Stimulated activated CD4-positive, alpha-beta T cell treated with anti-CD3 and anti-CD28 coated beads, Interleukin-15, amount 100 ng/mL, for 48 hours (primary cell): ENCODE measurements at places on chromosomes 6 and 20.

DNA sequence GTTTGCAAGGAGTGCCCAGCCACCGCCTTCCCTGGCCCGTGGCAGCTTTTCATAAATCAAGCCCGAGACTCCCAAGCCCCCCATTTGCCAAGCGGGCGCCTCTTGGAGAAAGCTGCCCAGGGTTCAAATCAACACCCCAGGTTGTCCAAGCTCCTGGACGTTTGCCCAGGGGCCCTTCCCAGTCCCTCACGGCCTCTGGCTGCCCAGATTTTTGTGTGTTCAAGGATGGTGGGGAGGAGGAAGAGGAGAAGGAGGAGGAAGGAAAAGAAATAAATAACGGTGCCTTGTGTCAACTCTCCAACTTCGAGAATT is 20.6 kb upstream of the NFATC2 start:
- no peak for DNase-seq

GRCh38 chr6:30686009-30686907 is at the start of gene PPP1R18:
TSS of gene PPP1R18 (minus strand) at chr6:30686645. CDS start at chr6:30686018, 627 bp downstream.
- DNase-seq, result peak; percentile 83

DNA sequence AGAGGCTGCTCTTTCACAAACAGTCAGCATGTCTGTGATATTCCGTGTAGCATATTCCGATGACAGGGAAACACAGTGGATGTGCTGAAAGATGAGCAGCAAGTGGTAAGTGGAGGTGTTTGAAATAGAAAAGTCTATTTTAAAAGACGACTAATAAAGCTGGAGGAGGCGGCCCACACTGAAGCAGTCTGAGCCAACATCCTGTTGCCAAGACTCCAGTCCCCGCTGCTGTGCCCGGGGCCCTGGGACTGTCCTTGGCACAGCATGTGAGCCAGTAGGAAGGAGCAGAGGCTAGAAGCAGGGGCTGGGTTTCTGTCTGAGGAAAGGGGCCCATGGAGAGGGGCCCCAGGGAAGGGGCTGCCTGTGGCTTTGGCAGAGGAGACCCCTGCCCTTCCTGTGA is 351.5 kb upstream of the CHD6 start:
- no peak for DNase-seq

DNA sequence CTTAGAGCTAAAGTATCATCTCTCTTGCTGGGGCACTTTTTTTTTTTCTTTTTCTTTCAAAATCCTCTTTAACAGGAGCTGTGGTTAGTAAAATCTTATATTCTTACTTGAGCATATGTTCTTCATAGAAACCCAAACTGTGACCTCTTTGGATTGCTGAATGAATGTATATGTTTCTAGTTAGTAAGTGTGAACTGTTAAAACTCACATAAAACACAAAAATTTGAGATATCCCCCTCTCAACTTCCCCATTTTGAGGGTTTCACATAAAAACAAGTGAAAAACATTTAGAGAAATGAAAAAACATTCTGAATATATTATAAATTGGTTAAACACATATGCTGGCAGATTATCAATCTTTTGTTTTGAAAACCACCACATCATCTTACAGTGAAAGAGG is 78.1 kb downstream of the INSM1 start:
- DNase-seq, result no peak

DNA sequence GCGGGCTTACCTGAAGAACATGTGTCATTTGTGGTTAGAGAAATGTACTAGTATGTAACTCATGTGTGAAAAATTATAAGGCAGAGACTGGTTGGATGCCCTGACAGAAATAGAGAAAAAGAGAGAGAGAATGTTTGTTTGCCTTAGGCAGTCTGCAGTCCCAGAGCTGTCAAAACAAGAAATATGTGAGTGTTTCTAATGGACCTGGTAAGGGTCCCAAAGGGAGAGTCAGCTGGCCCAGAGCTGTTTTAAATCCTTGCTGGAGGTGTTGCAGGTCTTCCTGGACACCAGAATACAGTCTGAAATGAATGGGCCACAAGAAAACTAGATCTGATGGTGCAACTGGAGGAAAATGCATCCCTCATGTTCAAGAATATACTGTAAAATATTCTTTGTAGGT is 158.3 kb upstream of the OGFRL1 start:
- DNase-seq, result no peak

DNA sequence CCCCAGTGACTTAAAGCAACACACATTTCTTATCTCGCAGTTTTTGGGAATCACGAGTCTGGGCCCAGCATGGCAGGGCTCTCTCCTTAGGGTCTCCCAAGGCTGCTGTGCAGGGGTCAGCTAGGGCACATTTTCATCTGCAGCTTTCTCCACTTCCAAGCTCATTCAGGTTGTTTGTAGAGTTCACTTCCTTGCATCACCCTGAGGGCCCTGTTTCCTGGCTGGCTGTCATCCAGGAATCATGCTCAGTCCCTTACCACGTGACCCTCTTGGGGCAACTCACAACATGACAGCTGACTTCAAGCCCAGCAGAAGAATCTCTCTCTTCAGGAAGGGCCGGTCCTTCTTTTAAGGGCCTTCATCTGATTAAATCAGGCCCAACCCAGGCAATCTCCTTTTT is 21.3 kb downstream of the SNAP25 start:
- DNase-seq, result no peak

DNA sequence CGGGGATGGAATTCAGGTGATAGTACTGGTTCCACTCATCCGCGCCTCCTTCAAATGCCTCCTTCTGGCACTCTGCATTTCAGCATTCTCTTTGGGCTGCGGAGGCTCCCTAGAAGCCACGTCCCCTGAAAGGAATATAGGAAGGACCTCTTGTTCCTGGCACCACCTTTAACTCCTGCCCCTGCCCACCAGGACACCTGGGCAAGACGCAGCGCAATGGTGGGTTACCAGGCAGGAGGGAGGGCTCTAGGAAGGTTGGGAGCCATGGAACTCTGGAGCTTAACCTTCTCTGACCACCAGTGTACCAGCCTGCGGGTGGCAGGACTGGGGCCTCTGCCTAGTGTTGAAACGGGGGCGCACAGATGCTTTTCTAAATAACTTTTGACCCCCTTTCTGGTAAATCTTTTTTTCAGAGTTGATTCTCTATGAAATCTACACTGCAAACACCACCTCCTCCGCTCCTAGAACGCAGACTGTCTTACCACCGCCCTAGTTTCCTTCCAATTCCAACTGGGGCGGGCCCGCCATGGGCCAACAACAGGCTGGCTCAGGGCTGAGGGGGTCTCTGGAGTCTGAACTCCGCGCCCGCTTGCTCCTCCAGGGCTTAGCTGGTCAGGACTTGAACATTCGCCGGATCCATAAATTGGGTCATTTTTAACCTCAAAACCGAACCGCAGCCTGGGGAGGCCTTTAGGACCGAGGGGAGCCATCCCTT is 871 bp upstream of the SYNDIG1 start:
- DNase-seq, result no peak

- DNase-seq, result no peak
These were observed 79.4 kb downstream of the ROS1 start for GRCh38 chr6:117346142-117346930.

DNA sequence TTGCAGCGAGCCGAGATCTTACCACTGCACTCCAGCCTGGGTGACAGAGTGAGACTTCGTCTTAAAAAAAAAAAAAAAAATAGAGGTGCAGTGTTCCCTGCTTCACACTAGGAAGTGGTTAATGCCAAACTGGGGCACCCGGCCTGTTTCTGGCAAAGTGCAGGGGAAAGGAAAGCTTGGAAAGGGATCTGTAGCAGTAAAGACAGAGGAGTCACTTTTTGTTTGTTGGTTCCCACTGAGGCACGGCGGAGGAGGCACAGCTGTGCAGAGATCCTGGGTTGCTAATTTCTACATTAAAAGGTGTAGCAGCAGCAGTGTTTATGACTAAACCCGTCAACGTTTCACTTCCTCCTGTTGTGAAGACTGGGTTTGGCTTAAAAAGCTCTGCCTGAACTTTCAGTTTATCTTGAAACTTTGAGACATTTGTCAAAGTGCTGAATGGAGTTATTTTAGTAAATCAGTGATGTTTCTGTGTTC is 125.6 kb downstream of the CARMIL1 start:
- DNase-seq, result peak; percentile 18

GRCh38 chr20:58144096-58144495 is 84.4 kb downstream of the ANKRD60 start:
- DNase-seq, result no peak

DNA sequence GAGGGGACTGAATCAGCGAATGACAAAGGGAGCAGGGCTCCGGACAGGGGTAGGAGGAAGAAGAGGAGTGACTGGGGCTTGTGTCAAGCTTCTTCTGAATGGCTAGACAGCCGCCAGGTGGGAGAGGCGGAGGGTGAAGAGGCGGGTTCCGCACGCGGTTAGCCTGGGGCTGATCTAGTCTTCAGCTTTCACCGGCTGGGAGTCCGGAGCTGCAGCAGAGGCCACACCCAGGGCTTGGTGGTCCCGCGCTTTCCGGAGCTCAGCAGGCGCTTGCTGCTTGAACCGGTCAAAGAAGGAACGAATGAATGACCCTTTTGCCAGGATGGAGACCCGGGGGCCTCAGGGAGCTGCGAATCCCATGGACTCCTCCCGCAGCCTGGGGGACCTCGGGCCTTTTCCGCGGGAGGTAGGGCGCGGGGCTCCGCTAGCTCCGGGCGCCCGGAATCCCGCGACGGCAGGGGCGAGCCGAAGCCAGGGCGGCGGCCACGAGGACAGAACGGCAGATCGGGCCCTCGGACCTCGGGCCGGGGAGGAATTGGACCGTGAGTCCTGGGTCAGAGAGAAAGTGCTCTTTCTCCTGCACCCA is at the start of gene C6orf141:
Gene C6orf141 (plus strand): TSS at position 177 of the 586 bp plus-strand sequence. CDS start 125 bp downstream, at position 302.
- no peak for DNase-seq

DNA sequence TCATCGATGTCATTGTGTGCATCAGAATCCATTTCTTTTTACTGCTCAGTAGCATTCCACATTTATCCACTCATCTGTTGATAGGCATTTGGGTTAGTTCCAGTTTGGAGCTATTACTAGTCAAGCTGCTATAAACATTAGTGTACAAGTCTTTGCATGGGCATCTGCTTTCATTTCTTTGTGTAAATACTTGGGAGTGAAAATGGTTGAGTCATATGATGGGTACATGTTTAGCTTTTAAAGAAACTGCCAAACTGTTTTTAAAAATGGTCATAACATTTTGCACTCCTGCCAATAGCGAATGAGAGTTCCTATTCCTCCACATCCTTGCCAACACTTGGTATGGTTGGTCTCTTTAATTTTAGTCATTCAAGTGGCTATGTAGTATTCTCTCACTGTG is 21.2 kb upstream of the SLC22A2 start:
- DNase-seq, result no peak

DNA sequence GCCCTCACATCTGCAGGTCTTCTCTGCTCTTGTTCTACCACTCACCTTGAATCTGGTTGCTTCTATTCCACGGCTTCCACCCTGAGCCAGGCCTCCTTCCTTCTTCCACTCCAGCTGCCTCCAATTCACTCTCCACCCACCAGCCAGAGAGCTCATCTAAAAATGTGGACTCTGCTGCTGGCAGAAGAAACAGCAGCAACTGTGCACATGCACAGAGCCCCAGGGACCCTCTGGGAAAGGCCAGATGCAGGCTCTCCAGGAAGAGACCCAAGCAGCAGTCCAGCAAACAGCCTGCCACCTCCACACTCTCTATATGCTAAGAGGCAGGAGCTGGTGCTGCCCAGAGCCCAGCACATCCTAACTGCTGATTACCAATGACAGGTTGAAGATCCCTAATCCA is 162.6 kb upstream of the TOP1 start:
- no peak for DNase-seq

DNA sequence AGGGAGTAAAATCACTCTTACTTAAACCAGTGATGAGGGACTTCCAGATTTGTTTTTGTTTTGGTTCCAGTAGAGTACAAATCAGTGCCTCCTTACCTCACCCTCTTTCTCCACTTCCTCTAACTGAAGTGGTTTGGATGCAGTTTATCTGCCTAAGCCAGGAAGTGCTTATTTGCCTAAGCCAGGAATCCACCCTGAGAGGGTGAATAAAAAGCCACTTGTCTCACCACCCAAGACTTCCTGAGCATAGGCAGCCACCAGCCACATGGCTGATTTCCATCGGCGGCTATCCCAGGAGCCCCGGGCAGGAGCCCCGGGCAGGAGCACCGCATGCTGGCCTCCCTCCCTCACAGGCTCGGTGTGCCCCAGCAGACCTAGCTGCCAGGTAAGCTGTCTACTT is 12.0 kb downstream of the LRP11 start:
- DNase-seq, result no peak
